ENCODE measurements at places on chromosomes 16 and 17.

DNA sequence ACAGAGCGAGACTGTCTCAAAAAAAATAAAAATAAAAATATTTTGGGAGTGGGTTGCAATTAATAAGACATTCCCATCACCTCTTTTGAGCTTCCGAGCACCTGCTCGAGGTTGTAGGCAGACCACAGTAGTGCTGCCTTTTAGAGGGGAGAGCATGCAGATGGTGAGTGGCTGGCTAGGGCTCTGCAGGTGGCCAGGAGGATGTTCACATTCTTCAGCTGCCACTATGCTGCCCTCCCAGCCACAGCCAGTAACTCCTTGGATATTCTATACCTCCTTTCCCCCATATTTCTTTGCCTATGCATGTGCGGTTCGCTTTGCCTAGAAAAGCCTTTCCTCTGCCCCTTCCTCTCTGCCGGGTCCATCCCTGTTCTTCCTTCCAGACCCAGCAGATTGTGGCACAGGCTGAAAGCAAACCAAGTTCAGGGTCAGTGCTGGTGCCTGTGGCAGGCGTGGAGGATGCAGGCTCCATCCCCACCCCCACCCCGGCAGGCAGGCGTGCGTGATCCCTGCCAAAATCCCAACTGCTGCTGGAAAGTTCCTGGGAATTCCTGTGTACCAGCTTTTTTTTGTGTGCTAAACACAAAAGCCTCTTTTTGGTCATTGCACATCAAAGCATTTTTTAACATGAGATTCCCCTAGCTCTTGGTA, 33.8 kb upstream of the CMIP start:
- no peaks in the 10 kb centered on the region for H3K4me1 ChIP-seq
- H3K27me3 ChIP-seq: peaks cover 3% of the 10 kb centered on the region
- DNase-seq: no peak
- no peak overlapping the region for H3K27ac ChIP-seq

DNA sequence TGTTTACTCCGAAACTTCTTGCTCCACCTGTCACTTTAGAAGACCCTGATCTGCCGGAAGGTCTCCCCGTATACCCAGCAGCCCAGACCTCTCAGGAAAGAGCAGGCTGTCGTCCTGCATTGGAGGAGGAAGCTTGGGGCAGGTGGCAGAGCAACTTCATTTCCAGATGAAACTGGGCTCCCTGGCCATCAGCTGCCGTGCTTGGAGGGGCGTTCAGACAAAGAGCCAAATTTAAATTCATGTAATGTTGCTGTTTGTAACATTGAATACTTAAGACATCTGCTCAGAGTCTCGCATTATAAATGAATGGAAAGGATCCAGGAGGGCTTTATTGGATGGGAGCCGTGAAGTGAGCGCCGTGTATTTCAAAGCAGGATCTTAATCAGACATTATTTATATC, 628.5 kb downstream of the MAF start:
- H3K36me3 ChIP-seq: no peaks in the 10 kb centered on the region
- no peaks in the 10 kb centered on the region for H3K4me1 ChIP-seq
- no peak overlapping the region for H3K4me3 ChIP-seq

- H3K27me3 ChIP-seq: no peaks in the 10 kb centered on the region
- no peaks in the 10 kb centered on the region for H3K36me3 ChIP-seq
- H3K4me1 ChIP-seq: no peaks in the 10 kb centered on the region
- peak; percentile 41 for DNase-seq
- H3K4me3 ChIP-seq: no peak overlapping the region
These were observed 38.5 kb upstream of the KSR1 start for GRCh38 chr17:27417596-27418365.

GRCh38 chr17:81349397-81350319, 45.6 kb upstream of the BAHCC1 start:
- no peaks in the 10 kb centered on the region for H3K27me3 ChIP-seq
- H3K36me3 ChIP-seq: no peaks in the 10 kb centered on the region
- H3K4me1 ChIP-seq: peaks cover 17% of the 10 kb centered on the region
- no peak overlapping the region for H3K4me3 ChIP-seq
- no peak for DNase-seq

Data from suprapubic skin (tissue), 4 donors.